A549 treated with GW870086 at 1 μM for 4 hours (cell line): ENCODE measurements at places on chromosomes 4 and X. TPM values are rescaled to one million over a fixed set of nuclear protein-coding genes. Genes with fewer than 3 reads are reported as not detected.

ARMCX4 gene
- total RNA-seq, result 0.35 to 0.57 TPM (median 0.50 TPM) in 5 replicates

SLC16A2 gene
- 20.1 to 23.8 TPM (median 22.7 TPM) in 5 replicates for total RNA-seq

C4orf36 gene
- total RNA-seq, result 0.66 to 1.6 TPM (median 1.2 TPM) in 5 replicates

ACSL1 gene
- total RNA-seq, result 22.1 to 25.1 TPM (median 23.7 TPM) in 5 replicates

KCND1 gene
- total RNA-seq, result 0.72 to 1.2 TPM (median 1.1 TPM) in 5 replicates

GPRASP2 gene
- total RNA-seq, result 4.6 to 6.3 TPM (median 5.4 TPM) in 5 replicates

EFHC2 gene
- total RNA-seq, result 0.11 to 0.42 TPM (median 0.30 TPM) in 5 replicates

PAGE5 gene
- not detected in 5 replicates for total RNA-seq

TLR6 gene
- total RNA-seq, result 1.8 to 3.3 TPM (median 2.7 TPM) in 5 replicates

ADH7 gene
- total RNA-seq, result not detected in 5 replicates

PRSS12 gene
- total RNA-seq, result 0.23 to 0.70 TPM (median 0.32 TPM) in 5 replicates

GPAT3 gene
- 40.7 to 47.0 TPM (median 43.5 TPM) in 5 replicates for total RNA-seq

SPATA18 gene
- total RNA-seq, result 3.4 to 5.2 TPM (median 3.8 TPM) in 5 replicates

RADX gene
- total RNA-seq, result 0.07 to 0.08 TPM (median 0.08 TPM) in 3 of 5 replicates, not detected in the others

TRIM60 gene
- total RNA-seq, result not detected in 5 replicates

MAML3 gene
- total RNA-seq, result 9.4 to 11.1 TPM (median 10.7 TPM) in 5 replicates

GAGE13 gene
- not detected in 5 replicates for total RNA-seq

RASSF6 gene
- 0.81 to 1.2 TPM (median 1.1 TPM) in 5 replicates for total RNA-seq

HPGDS gene
- not detected in 5 replicates for total RNA-seq

ASB12 gene
- total RNA-seq, result not detected in 5 replicates

FRMPD3 gene
- total RNA-seq, result 0.07 to 0.11 TPM (median 0.10 TPM) in 5 replicates

SERPINA7 gene
- not detected in 5 replicates for total RNA-seq

CSAG1 gene
- total RNA-seq, result 0.17 to 0.45 TPM (median 0.26 TPM) in 4 of 5 replicates, not detected in the other

PUDP gene
- 23.1 to 25.6 TPM (median 24.5 TPM) in 5 replicates for total RNA-seq

PCDH10 gene
- total RNA-seq, result 0.06 to 0.19 TPM (median 0.11 TPM) in 5 replicates
